Activated T-cell treated with anti-CD3 and anti-CD28 coated beads for 48 hours (primary cell): ENCODE measurements at places on chromosomes 13 and 19.

GRCh38 chr19:24054044-24054935, 32.7 kb upstream of the ZNF254 start:
- DNase-seq: no peak

DNA sequence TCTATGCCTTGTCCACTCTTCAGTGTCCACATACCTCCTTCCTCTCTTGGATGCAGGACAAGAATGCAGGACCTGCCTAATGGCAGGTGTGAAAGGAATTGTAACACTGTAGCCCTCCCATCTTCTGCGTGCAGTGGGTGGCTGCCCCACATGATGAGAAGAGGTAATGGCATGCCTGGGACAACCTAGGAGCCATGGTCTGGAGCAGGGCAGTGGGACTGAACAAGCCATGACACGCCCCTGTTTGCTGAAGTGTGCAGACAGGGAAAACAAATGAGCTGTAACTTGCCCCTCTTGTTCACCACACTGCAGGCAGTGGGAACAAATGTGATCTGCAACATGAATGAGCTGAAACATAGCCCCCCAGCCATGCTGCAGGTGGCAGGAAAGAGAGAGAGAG, 192.2 kb downstream of the PCDH17 start:
- no peak for DNase-seq

DNA sequence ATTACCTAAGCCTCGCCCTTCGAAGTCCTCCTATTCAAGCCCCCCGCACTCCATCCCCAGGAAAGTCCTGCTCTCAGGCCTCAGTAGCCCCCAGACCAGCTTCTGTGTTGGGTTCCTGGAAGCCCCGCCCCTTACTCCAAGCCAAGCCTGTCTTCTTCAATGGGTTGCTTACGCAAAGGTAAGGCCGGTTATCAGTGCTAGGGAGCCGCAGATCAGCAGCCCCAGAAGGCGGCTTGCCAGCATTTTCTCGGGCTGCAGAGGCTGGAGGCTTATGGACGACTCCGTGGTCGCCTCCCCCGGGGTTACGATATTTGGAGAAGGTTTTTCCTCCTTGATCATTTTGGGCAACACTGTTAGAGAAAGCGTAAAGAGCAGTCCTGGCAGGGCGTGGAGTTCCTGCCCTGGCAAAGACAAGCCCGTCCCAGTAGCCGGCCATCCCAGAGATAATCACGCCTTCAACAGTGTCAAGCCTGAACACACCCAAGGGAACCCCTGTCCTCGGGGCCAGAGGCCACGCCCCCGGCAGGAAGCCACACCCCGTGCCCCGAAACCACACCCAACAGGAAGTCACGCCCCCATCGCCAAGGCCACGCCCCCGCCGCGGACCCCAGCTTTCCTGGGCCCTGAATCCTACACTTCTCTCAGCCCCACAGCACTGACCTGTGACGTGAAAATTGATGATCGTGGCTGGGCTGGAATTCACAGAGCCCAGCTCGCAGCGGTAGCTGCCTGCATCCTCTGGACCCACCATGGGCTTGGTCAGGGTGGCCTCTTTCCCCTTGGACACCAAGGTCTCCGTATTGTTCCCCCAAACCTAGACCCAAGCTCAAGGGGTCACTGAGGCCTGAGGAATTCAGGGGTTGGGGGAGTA, 954 bp upstream of the RASIP1 start:
- no peak for DNase-seq

DNA sequence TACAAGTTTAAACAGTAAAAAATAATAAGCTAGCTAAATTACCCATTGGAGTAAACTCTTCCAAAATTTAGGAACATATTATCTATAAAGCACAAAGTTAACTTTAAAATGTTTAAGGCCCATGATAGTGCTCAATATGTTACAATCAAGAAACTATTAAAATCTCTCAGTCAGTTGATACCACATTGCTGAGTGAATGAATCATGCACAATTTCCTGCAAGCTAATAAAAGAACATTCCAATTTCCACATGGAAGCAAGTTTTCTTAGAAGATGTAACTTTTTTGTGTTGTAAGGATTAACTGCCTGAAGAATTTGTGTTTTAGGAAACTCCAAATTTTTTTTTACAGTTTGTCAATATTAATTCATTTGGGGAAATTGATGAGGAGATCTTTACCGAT, 666.6 kb downstream of the SLITRK1 start:
- DNase-seq: no peak

- no peak for DNase-seq
These were observed at the start of gene TMEM150B for GRCh38 chr19:55325172-55325571. Gene TMEM150B, minus strand, starts transcription at chr19:55325341. Its CDS starts 4,305 bp downstream, at chr19:55321036.

DNA sequence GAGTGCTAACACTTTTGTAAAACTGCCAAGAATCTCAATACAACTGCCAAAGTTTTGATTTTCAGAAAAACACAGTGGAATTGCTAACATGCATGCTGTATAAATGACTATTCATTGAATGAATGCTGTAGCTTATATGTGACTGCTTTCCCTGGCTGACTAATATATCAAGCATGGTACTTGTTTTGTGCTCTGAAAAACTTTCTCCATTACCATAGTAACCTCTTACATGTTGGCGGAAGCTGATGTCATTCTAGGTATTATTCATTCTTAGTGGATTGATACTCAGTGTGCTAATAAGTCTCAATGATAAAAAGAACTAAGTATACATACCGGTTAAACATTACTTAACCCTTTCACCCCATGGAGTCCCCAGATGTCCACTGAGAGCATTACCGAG, 166.1 kb upstream of the MYO16 start:
- DNase-seq: no peak
